ENCODE measurements at places on chromosomes 13 and 19. TPM values are rescaled to one million over a fixed set of nuclear protein-coding genes. Genes with fewer than 3 reads are reported as not detected.

GRCh38 chr13:48255090-48255489 lies 22.1 kb downstream of the ITM2B start:
- DNase-seq: no peak

DNA sequence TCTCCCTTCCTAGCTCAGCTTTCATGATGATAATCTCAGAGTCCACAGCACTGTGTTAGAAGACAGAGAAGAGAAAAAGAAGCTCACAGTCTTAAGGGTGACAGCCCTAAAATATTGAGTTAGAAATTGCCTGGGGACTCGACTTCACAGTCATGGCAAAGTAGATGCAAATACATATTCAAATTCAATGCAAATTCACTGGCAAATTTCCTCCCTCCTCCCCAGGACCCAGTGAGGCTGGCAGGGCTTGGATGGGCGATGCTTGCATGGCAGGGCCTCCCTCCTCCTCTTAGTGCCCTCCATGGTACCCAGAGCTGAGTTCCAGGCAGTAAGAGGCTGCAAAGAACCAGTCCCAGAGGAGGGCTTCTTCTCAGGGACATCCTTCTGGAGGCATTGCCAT lies 115.6 kb upstream of the UQCRFS1 start:
- no peak for DNase-seq

The TBXA2R gene
- total RNA-seq: 0.36 TPM

- DNase-seq: no peak
Measured at GRCh38 chr19:14379294-14380065, 1.8 kb upstream of the ADGRE5 start.

The GPR12 gene
- total RNA-seq: not detected

DNA sequence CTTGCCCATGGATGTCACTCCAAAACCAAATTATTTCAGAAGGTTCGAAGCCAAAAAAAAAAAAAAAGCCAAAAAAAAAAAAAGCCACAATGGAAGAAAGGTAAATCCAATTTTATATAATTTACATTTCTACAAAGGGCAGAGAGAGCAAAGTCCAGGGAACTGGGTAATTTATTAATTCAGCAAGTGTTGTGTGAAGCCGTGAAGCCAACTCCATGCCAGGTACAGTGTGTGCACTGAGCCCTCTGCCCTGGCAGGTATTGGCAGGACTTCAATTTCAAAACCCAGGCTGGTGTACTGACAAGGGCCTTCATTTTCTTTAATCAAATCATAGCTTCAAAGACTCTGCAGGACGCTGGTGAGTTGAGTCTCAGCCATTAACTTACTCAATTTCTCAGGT lies 5.5 kb upstream of the RFPL4A start:
- no peak for DNase-seq

The RASAL3 gene
- not detected for total RNA-seq

DNA sequence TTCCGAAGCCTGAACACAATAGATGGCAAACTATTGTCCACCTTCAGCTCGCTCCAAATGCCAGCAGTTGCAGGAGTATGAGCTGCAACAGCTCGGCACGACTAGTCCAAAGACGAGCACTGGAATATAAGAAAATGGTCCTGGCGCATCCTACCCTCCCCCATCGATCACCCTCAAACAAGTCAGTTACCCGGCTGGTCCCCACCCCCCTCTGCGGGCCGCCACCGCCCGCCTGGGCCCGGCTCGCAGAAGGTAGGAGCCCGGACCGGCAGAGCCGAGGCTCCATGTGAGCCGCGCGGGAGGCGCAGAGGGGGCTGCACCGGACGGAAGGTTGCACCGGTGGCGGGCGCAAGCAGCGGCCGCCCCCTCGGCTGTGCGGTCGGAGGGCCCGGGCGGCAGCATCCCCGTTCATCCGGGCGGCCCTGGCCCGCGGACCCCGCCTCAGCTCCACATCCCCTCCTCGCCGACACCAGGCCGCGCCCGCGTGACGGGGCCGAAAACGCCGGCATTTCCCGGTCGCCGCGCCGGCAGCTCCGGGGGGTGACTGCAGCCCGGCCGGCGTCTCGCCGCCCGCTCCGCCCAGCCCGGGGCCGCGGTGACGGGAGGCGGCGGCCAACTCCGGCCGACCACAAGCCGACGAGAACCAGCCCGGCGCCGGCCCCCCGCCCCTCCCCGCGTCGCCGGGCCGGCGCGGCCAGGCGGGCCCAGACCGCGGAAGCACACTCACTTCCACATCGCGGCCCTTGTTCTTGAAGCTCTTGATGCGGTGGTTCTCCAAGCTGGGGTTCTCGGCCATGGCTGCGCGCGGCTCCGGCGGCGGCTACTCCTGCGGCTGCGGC lies 552 bp downstream of the KPNA3 start:
- peak; percentile 36 for DNase-seq

The ZFR2 gene
- not detected for total RNA-seq

GRCh38 chr13:39952249-39953233 lies 297.1 kb downstream of the COG6 start:
- DNase-seq: peak; percentile 11

DNA sequence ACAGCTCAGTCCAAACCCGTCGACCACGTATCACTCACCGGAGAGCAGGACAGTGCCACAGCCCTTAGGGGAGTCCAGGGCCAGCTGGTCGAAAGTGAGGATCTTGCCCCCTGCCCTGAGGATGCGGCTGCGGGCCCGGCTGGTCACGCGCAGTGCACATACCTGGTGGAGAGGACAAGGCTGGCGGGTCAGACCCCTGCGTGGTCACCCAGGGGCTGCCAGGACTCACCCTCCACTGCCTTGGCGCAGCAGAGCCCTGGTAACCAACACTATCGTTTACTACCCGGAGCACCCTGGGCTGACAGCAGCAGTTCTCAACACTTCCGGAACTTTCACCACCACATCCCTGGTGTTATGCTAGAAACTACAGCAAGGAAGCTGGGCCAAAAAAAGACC lies 1.2 kb upstream of the FAM83E start:
- no peak for DNase-seq

DNA sequence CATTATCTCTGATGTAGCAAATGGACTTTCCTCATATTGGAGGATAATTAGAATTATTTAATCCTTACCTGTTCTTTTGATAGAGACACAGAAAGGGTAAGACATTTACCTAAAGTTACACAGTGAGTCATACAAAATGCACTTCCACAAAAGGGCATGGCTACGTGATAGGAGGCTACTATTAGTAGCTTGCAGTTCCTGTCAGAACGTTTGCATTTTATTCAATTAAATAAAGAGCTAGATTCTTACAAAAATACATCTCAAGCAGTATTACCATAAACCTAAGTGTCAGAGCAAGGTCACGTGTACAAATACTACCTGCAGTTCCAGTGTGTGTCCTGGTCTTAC lies 120.6 kb downstream of the ESD start:
- no peak for DNase-seq

DNA sequence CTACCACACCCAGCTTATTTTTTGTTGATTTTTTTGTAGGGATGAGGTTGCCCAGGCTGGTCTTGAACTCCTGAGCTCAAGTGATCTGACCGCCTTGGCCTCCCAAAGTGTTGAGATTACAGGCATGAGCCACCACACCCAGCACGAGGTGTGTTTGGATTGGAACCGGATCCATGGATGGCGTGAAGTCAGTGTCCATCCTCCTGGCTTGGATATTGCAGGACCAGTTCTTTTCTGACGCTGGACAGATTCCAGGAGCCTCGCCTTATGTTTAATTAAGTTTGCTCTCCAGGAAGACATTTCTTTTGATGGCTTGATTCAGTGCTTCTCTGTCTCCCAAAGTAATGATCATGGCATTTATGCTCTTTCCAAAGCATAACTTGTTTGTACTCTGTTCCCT lies 14.4 kb upstream of the RFXAP start:
- no peak for DNase-seq

DNA sequence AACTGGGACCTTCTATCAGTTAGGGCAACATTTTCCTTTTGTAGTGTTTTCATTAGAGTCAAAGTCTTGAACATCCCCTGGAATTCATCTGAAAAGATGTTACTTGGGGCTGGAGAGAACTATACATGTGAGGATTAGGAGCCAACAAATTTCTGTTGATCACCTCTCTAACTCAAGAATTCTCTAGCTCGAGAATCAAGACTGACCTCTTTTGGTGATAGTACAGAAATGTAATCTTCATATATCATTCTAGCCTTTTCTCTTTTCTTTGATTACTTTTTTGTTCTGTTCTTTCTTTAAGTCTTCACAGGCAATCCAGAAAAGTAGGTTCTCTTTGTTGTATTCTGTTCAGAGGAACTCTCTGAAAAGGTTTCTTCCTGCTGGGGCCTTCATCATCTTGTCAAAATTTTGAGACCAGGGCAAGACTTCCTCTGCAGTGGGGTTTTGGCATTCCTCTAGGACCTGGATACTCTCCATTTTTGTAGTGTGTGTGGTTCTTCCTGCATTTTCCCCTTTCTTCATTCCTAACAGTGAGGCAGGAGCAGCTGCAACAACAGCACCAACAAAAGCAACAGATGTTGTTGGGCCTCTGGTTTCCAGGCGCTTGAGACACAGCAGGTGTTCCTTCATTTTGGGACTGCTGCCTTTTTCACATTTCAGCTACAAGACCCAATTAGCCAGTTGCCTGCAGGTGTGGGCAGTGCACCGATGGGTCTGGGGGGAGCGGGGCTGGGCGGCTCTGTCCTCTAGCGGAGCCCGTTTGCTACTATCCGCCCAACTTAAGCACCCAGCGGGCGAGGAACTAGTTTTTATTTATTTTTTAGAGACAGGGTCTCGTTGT lies 26.2 kb downstream of the ELF1 start:
- no peak for DNase-seq

- DNase-seq: no peak
Measured at GRCh38 chr13:38854226-38854625, 136.4 kb downstream of the STOML3 start.

The ZNF667 gene
- 4.7 TPM for total RNA-seq

The C19orf85 gene
- not detected for total RNA-seq

GRCh38 chr13:57353831-57354230 lies 186.8 kb downstream of the PRR20E start:
- no peak for DNase-seq

- no peak for DNase-seq
Measured at GRCh38 chr13:45768656-45769479, 66.7 kb downstream of the CBY2 start.

The TNPO2 gene
- 36.0 TPM for total RNA-seq

- no peak for DNase-seq
Measured at GRCh38 chr19:13058951-13059660, 43.6 kb downstream of the LYL1 start.

GRCh38 chr13:39540929-39541605 lies 61.9 kb downstream of the LHFPL6 start:
- no peak for DNase-seq

- DNase-seq: peak; percentile 11
Measured at GRCh38 chr19:32651729-32652140, 23.2 kb downstream of the ANKRD27 start.

GRCh38 chr13:36029166-36029565 lies 102.0 kb downstream of the DCLK1 start:
- peak; percentile 5 for DNase-seq

DNA sequence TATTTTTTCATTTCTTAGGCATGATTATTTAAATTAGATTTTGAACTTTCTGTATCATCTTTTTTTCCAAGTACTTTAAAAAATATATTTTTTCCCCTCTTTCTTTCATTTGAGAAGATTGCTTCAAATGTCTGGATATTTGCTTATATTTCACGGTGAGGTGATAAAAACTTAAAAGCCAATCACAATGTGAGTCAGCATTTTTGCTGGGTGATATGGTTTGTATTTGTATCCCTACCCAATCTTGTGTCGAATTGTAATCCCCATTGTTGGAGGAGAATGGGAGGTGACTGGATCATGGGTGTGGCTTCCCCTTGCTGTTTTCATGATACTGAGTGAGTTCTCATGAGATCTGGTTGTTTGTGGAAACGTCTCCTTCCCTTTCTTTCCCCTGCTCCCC lies 320.5 kb downstream of the OXGR1 start:
- DNase-seq: no peak

DNA sequence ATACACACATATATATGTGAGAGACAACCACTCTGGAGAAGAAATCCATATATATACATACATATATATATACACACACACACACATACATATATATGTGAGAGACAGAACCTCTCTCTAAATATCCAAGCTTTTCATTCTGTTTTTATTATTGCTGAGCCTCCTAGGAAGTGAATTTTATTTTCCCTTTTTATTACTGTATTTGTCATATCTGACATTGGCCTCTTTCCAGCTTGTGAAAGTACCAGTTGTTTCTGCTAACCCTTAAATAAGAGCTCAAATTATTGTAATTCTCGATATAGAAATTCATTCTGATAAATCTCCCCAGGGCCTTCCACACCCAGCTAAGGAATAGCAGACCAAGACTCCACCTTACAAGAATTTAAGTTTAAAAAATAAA lies 81.0 kb downstream of the NUFIP1 start:
- DNase-seq: no peak

- peak; percentile 31 for DNase-seq
Measured at GRCh38 chr13:113902481-113902880, 38.6 kb upstream of the GAS6 start.

DNA sequence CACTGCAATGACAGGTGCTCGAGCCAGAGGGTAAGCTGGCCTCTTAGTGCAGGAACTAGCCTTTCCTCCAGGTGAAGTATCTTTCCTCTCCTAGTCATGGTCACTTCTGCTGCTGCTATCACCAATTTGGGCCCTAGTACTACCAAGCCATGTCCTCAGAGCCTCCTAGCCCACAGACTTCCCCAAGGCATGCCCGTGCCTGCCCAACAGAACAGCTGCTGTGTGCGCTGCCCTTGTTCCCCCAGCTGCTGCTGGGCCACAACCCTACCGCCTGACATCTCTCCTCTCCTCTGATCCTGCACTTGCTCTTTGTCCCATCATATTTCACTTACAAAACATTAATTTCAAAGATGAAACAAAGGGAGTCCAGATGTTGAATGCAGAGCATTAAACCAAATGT lies 168.5 kb upstream of the FREM2 start:
- DNase-seq: no peak

DNA sequence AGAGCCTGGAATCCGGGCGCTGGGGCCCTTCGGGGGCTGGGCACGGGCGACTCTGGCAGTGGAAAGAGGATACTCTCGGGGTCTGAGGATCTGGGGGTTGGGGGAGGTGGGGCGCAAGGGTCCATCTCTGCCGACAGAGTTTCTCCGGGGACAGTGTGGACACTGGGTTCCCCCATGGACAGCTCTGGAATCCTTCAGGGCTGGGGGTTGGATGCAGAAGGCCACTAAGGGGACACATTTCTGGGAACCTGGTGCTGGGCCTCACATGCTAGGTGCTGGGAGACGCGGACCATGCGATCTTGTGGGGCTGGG lies 2.3 kb downstream of the TGFBR3L start:
- no peak for DNase-seq

The SSC5D gene
- total RNA-seq: 1.7 TPM

DNA sequence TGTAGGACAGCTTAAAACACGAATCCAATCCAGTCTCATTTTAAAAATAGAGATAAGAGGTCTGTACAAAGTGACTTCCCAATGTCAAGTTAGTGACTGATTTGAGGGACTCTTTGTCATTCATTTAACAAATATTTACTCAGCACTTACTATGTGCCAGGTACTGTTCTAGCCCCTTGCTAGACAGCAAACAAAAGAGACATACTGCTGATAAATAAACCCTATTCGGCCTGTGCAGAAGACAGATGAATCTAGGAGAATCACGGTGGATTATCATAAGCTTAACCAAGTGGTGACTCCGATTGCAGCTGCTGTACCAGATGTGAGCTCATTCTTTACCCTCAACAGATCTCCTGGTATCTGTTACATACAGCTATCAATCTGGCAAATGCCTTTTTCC lies 6.4 kb upstream of the ELF1 start:
- no peak for DNase-seq
